ENCODE measurements at places on chromosomes 12 and 14.

DNA sequence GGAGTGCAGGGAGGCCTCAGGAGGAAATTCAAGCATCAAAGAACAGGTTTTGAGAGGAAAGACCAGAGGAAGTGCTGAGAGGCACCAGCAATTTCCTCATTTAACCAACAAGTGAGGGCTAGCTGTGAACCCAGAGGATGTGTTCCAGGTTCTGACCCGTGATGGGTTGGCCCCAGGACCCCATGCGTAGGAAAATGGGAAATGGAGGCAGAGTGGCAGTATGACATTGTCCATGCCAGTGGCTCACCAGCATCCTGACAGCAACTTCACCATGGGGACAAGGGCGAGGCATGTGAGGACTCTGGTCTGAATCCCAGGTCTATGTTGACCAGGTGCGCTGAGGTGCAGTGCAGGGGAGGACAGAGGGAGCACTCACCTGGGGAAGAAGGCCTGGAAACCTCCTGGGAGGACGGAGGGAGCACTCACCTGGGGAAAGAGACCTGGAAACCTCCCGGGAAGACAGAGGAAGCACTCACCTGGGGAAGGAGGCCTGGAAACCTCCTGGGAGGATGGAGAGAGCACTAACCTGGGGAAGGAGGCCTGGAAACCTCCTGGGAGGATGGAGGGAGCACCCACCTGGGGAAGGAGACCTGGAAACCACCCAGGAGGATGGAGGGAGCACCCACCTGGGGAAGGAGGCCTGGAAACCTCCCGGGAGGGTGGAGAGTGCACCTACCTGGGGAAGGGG lies 6.7 kb upstream of the CACNA2D4 start:
- no peak for DNase-seq

DNA sequence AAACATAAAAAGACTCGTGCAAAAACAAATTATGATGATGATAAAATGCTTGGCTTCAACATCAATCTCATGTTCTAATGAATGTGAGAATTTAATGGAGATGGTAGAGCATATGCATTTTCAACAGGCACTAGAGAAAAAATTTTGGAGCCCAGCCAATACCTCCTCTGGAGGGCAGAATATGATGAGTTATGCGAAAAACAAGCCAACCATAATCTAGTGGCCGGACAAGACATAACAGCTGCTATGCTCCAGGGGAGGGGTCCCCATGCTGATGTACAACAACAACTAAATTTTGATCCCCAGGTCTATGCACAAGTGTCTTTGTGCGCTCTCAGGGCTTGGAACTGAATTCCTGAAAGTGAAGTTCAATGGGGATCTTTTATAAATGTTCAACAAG lies 1197.5 kb downstream of the LRFN5 start:
- DNase-seq = no peak

DNA sequence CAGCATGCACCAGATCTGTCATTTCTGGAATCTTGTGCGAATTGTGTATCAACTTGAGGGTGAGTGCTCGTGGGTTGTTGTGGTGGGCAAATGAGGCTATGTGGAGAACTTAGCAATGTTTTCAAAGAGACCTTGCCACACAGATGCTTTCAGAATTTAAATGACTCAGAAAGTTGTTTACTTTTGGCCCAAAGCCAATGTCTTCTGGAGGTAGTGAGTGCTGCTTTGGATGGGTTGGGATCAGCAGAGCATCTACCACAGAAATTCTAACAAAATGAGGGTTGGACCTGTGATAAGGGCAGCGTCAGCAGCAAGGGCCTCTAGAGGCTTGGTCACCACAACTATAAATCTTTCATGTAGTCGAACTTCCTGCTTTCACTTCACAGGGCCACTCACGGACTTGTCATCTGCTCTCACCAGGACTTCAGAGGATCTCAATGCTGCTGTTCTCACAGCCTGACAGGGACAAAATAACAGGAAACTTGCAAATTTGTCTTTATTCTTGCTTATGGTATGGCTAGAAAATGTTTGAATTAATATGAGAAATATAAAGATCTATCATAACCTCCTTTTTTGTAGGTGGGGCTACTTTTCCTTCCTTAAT lies 111.4 kb downstream of the DACT1 start:
- DNase-seq = peak; percentile 17

DNA sequence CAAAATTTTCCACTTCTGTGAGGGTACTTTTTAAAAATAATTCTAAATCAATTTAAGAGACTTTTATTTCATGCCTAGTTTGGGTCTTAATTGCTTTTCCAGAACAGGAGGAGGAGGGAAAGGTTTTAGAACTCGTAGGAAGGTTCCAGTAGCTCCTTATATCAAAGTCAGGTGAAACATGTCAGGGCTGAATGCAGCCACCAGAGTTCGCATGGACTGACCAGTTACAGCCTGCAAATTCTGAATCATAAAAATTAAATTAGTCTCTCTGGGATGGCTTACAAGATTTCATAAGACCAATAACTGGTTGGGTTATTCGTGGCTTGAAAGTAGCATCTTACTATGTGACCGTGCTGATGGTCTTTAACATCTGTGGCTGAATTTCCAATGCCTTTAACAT lies 397 bp downstream of the BDKRB1 start:
- DNase-seq = no peak

DNA sequence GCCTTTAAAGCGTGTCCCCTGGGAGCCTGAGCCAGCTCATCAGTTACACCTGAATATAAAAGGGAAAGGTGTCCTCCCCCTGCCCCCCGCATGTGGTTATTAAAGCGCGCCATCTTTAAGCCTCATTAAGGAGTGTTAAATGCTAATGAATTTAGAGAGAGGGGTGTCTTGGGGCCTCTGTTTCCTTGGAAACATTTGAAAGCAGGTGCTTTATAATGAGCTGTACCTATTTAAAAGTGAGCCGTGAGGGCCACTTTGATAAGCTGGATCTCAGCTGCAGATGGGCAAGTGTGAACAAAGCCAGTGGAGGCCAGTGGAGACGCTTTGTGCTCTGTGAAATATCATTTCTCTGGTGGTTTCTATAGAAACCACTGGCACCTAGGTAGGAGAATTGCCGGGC lies 84.0 kb downstream of the BEGAIN start:
- no peak for DNase-seq

DNA sequence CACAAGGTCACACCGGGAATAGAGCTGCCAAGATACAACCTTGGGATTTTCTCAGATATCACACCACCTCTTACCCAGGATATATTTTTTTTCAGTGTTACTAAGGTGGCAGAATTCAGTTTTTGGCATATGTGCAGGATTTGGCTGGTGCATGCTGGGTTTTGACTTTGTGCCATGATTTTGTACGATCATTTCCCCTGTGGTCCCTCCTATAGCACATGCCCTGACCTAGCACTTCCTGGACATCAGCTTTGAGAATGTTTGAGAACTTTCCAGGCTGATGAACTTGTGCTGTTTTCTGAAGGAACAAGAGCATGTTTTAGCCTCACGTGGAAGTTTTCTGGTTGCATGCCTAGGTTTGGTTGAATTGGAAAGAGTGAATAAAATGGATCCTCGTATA lies 11.0 kb upstream of the TBPL2 start:
- no peak for DNase-seq

- no peak for DNase-seq
Measured at GRCh38 chr14:75156111-75156510, 20.3 kb downstream of the TMED10 start.

DNA sequence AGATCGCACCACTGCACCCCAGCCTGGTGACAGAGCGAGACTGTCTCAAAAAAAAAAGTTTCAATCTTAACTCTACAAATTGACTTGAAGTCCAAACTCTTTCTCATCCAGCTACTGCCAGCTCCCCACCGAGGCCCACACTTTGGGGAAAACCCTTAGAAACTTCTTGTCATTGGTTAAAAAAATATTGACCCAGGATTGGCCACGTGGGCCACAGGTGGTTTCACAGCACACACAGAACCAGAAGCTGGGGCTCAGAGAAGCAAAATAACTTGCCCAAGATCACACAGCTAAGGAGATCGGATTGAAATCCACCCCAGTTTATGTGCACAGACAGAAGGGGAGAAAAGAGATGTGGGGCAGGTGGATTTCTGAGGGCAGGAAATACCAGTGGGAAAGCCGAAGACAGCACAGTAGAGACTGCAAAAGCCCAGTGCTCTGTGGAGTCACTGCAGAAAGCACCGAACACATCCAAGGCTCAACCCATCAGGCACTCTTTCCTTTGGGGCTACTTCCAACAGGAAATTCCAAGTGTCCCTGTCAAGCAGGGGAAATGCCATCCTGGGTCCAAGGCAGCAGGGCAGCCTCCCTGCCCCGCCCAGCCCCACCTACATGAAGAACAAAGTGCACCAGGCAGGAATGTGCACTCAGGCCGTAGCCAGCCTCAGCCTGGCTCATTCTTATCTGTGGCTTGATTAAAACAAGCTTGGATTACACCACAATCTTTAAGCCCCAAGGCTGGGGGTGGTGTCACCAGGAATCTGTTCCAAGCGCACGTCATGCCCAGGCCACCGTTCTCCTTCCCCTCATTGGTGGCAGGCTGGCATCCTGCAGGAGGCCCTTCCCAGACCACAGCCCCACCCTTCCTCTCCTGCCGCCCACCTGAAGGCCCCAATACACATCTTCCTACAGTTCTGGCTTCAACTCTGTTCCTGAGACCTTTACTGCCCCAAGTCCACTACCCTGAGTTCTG lies 72.5 kb downstream of the ITPK1 start:
- no peak for DNase-seq

All from immature natural killer cell (primary cell).